ENCODE measurements at places on chromosomes 11 and 22. TPM values are rescaled to one million over a fixed set of nuclear protein-coding genes. Genes with fewer than 3 reads are reported as not detected.

P2RX3 gene
- not detected for polyA plus RNA-seq

MYBPC3 gene
- 0.51 TPM for polyA plus RNA-seq

TSPAN18 gene
- polyA plus RNA-seq: 21.5 TPM

DNA sequence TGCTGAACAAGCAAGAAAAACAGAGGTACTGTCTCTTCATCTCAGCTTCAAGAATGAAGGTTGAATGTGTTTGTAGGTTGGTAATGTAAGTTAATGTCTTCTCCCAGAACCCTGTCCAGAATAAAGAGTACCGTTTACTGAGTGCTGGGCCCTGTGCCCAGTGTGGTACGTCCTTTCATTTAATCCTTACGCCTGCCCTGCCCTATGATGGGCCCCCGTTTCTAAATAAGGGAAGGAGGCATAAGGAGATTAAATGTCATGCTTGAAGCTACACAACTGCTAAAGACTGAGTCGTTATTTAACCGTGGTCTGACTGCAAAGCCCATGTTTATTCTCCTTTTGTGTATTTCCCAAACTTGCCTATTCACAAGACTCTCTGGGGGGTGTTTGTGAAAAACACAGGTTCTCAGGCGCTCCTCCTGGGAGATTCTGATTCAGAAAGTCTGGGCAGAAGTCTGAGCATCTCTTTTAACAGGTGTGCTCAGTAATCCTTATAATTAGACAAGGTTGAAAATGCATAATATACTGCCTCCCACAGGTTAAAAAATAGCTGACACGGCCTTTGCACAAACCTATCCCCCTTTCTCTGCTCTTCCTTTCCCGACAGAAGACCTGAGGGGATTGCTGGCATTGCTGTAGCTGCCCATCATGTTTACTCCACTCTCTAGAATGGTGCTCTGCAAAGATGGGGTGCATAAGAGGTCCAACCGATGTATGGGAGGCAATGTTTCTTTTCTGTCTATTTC, 56.3 kb upstream of the ZBTB44 start:
- DNase-seq: no peak

DNA sequence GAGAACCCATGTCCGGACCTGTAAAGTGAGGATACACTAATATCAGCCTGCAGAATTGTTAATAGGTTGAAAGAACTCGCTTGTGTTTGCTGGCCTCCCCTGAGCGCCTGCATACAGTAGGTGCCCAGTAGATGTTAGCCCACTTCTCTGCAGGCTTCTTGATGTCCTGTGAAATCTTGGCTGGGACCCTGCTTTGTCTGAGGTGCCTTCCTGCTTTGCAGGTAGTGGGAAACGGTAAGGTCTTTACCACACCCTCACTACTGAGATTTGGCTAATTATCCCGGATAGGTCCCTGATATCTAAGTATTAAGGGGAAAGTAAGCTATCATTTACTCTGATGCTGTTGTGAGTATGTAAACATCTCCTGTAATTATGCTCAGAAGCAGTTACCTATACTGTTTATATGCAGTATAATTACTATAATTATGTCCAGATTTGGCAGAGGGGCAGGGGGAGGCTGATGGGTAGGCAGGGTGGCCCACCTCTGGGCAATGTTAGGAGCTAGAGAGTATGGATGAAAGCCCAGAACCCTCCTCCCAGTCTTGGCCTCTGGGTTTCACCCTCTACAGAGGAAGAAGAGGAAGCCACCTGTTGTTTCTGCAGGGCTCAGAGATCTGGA, 1.2 kb upstream of the ARRB1 start:
- DNase-seq: no peak

DNA sequence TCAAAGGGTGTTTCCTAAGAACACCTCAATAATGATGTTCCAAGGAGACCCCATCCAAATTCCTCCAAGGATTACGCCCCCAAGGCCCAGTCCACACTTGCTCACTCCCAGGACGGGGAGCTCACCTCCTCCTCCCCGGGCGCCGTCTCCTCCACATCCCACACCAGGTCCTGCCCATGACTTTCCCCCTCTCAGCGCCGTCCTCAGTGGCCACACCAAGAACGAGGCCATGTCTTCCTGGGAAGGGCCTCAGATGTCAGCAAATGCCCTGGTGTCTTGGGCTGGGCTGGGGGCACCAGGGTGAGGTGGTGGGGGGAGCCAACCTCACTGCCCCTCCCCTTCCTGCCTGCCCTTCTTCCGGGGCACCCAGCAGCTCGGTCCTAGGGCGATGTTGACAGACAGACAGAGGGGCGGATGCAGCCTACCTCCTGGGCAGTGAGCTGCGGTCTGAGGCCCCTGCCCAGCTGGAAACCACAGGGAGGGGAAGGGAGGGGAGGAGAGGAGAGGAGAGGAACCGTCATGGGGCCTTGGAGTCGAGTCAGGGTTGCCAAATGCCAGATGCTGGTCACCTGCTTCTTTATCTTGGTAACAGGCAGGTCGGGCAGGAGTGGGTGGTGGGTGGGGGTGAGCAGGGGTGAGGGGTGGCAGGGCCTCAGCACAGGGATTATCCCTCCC, at the start of the genes C11orf21 and TSPAN32:
C11orf21 (minus strand) TSS at position 288 of the 675 bp plus-strand sequence; CDS start at position 178, 110 bp downstream.
TSPAN32 (plus strand) TSS at position 383 of the 675 bp plus-strand sequence; CDS start at position 520, 137 bp downstream.
- DNase-seq: peak; percentile 44

DNA sequence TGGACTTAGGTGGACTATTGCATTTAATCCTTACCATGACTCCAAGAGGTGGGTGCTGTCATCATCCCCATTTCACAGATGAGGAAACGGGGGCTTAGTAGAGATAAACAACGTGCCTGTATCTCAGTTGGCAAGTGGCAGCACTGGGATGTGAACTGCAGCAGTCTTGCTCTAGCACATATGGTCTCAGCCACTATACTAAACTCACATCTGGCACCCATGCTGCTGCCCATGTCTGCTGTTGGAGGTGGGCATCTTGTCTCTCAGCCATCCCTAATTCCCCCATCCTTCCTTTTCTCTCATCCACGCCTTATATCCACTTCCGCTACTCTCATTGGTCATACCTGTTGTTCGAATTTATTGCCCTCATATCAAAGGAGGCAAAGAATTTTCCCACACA, 3.8 kb downstream of the PRG3 start:
- DNase-seq: no peak

DNA sequence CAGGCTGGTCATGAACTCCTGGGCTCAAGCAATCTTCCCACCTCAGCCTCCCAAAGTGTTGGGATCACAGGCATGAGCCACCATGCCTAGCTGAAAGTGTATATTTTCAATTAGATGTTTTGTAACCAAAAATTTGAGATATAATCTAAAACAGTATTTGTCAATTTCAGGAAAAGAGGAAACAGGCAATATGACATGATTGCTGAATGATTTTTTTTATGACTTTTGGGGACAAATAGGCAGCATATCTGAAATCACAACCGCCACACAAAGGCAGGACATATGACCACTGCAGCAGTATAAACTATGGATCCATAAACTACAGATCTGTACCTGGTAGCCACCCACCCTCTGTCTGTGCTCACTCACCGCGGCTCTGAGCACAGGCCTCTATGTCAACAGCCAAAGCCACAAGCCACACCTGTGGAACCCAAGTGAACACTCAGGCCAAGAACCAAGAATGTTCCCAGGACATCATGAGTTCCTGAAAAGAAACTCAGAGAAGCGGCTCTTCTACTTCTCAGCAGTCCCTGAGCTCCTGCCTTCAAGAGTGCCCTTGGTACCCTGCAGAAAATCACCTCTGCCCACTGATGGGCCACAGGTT, 22.5 kb downstream of the PISD start:
- no peak for DNase-seq

- no peak for DNase-seq
These were observed 43.3 kb upstream of the WEE1 start for GRCh38 chr11:9530020-9530621.

DNA sequence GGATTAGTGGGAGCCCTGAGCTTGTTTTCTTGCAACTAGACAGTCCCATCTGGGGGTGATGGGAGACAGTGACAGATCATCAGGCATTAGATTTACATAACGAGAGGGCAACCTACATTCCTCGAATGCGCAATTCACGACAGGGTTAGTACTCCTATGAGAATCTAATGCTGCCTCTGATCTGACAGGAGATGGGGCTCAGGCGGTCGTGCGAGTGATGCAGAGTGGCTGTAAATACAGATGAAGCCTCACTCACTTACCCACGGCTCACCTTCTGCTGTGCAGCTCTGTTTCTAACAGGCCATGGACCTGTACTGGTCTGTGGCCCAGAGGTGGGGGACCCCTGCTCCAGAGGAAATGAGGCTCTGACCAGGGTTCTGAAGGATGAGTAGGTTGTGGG, 125.5 kb downstream of the FBXO7 start:
- no peak for DNase-seq

- DNase-seq: no peak
These were observed 140.6 kb upstream of the CADM1 start for GRCh38 chr11:115644856-115645255.

GRCh38 chr11:34158661-34159060, 53.2 kb downstream of the NAT10 start:
- DNase-seq: no peak
